ENCODE measurements at places on chromosomes 11 and 22.

GRCh38 chr11:62757846-62758788 lies 3.3 kb upstream of the POLR2G start:
- no peak for DNase-seq

GRCh38 chr22:43014316-43014868 lies 557 bp downstream of the PACSIN2 start:
- DNase-seq, result peak; percentile 27

DNA sequence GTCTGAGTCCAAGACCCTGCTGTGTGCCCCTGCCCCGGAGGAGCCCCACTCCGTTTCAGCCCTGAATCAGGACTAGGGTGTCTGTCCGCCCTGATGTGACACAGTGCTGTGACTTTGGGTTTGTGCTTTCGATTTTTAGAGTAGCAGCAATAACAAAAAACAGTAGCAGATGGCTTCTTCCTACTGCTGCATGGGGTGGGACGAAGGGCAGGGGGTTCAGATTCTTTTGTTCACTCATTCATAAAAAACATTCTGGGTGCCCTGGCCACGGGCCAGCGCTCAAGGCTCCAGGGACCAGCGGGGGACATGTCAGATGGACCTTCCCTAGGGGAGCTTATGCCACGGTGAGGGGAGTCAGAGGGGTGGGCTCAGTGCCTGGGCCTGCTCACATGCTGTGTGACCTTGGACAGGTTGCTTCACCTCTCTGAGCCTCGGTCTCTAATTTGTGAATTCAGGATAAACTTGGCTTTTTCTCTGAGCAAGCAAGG lies 24.6 kb upstream of the PRR5 start:
- no peak for DNase-seq

GRCh38 chr11:116240710-116241109 lies 532.1 kb downstream of the BUD13 start:
- no peak for DNase-seq

DNA sequence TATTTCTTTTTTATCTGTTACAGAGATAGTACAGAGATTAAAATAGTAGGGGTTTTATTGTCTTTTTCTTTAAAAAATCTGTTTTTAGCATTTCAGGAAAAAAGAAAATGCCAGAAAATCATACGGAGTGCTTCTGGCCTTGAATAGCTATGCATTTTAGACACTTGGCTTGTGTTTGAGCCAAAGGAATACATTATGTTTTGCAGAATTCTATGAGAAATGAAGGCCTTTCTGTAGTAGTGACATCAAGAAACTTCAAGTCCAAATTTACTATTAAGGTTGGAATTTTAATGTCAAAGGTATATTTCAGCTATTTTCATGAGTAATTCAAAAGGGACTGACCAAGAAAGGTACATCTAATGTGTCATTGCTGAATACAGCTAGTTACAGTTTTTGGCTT lies 56.3 kb upstream of the DDI1 start:
- no peak for DNase-seq

DNA sequence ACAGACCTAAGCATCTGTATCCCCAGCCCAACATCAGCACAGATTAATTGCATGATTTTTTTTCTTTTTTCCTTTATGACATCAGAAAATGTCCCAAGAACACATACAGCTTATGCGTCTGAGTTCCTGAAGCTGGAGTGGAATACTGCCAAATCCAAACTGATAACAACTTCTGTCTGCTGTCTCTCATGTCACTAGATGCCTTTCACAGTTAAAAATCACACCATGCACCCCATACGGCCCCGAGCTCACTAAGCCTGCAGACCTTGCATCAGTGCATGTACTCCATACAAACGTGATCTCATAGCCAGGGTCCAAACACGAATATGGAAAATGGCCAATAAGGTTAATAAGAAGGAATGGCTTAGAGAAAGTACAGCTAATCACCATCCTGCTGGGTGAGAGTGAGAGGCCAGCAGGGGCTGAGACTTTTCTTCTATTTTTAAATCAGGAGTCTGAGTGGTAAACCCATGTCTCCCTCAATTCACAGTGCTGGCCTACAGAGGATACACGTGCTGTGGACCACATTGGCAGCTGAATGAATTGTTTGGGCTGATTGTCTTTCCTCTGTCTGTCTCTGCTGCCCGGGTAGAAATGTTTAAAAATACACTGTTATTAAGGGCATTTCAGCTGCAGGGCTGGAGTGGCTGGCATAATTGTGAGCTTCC lies 350.6 kb upstream of the RAG2 start:
- DNase-seq, result no peak

DNA sequence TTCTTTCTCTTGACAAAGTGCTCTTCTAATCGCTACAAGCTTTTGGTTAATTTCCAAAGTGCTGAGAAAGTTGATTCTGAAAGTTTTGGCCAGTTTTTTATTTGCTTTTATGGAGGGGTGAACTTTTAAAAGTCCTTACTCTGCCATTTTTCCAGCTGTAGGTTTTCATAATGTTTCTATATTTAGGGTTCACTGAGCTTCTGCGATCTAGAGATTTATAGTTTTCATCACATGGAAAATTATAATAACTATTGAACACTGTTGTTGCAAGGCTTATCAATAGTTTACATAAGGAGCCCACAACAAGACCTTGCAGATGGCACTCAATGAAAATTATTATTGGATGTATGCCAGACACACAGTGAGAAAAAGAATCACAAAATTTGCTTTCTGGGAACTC lies 55.1 kb downstream of the DLG2 start:
- no peak for DNase-seq

DNA sequence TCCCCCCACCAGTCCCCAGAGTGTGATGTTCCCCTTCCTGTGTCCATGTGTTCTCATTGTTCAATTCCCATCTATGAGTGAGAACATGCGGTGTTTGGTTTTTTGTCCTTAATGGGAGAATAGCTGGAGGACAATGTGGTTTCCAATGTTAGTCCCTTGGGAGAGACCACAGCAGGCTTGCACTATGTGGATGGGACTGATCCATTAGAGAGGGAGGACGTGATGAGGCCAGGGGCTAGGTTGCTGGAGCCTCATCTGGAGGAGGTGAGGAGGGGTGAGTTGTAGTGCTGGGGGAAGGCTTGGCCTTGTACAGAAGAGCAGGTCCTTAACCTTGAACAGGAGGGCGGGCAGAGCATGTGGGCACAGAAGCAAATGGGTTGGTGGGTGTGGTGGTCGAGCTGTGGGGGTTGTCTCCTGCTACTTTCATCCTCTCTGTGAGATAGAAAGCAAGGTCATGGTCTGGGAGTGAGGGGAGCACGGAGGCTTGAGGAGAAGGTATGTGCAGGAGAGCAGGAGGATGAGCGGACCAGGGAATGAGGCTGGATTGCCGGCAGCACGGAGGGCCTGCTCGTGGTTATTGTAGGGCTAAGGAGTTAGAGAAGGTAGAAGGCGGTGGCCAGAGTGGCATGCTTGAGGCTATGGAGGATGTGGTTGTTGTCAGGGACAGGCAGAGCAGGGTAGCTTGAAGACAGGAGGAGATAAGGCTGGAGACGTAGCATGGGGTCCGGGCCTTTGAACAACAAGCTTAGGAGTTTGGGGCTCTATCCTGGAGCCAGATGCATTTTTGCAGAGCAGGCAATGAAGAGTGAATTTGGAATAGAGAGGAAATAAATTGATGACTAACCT lies 11.2 kb upstream of the SREBF2 start:
- DNase-seq, result no peak
